ENCODE measurements at places on chromosomes 2 and 18.

DNA sequence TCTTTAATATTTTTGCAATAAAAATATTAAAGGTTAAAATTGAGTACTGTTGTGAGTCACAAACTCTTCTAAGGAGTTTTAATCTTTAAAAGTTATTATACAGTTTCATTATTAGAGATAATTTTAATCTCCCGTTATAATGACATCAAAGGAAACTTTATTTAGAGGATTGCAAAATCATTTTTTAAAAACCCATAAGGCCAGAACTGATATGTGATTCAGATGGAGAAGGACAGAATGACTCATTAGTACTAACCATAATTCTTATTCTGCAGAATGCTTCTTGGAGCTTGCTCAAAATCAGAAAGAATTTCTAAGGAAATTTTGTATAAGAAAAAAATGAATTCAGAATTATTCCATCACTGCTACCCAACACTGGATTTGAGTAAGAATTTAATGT, 12.5 kb upstream of the HNRNPLL start:
- no peak for DNase-seq

GRCh38 chr18:49834258-49834657, 20.9 kb upstream of the ACAA2 start:
- no peak for DNase-seq

- DNase-seq = peak; percentile 80
These were observed 207.2 kb downstream of the SLC8A1 start for GRCh38 chr2:40244675-40245074.

DNA sequence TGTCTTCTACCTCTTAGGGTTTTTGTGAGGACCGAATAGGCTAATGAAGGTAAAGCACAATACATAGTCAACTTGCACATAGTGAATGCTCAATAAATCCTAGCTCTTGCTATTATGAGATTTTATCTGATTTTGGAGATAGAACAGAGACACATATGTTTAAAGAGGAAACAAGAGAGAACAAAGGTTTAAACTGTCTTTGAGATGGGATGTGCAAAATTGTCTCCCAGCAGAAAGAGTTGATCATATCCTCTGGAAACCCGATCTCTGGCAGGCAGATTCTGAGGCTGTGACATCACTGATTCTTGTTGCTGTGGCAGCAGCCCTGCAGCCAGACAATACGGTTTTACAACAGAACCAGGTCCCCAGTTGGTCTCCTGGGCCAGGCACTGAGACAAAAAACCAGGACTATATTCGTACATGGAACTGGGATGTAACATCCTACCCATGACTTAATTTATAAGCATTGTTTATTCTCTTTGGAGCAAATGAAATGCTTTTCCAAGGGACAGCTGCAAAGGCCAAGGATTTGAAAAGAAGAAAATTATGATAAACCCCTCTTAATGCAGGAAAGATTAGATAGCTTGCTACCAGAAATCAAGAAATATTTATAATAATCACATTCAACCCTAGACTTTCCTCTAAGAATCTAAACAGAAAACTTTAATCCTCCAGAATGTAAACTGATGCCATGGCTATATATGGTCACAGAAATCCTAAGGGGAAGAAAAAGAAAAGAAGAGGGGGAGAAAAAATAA, 80.2 kb downstream of the SLC8A1 start:
- DNase-seq = peak; percentile 37

GRCh38 chr2:20509770-20510490, 63.1 kb downstream of the RHOB start:
- DNase-seq = peak; percentile 92

GRCh38 chr2:65159906-65160305, 30.0 kb upstream of the RAB1A start:
- DNase-seq = no peak

- DNase-seq = no peak
These were observed 87.2 kb upstream of the VRK2 start for GRCh38 chr2:57959390-57959789.

- DNase-seq = peak; percentile 95
These were observed 49.5 kb downstream of the C2orf42 start for GRCh38 chr2:70141212-70141901.
